CD4-positive, alpha-beta T cell treated with Interleukin-17A for 1 hour (primary cell): ENCODE measurements at places on chromosomes 4 and X.

GRCh38 chr4:33116871-33117270, 2396.7 kb downstream of the PCDH7 start:
- no peak for DNase-seq

- no peak for DNase-seq
Observed at GRCh38 chrX:30957753-30958152, 68.7 kb upstream of the TAB3 start.

DNA sequence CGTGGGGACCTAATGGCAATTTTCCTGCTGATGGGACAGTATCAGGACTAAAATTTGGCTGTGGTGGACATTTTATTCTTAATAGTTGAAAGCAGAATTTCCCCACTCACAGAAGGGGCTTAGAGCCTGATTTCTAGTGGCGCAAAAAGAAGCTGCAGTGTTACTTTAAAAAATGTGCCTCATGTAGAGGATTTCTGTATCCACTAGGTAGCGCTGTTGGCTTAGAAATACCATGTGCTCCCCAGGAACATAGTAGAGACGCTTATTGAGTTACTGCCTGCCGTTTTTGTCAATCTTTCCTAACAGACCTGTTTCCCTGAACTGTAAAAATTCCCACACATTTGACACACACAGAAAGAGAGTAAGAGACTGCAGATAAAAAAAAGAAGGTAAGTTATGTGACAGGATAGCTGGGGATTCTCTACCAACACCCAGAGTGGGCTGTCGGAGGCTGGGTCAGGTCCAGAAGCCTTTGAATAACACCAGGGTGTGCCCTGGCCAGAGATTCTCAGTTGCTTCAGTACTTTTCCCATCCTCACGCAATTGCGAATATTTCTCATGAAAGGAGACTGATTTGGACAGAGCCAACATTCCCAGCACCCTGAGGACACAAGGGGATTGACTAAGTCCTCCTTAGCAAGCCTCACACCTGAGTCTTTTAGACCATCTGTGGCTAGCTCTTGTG, 88.4 kb downstream of the ZXDA start:
- peak; percentile 67 for DNase-seq

DNA sequence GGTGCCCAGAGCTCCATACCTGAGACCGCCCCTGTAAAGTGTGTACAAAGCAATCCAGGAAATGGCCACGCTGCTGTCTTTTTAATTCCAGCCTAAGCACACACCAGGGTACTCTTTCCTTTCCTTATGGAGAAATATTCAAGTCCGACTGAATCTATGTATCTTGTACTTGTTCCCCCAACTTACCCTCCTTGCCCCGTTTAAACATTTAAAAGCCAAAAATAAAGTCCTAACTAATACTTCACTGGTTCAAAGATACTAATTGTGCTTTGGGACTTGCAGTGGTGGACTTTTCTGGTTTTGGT, 731 bp upstream of the AMMECR1 start:
- no peak for DNase-seq

DNA sequence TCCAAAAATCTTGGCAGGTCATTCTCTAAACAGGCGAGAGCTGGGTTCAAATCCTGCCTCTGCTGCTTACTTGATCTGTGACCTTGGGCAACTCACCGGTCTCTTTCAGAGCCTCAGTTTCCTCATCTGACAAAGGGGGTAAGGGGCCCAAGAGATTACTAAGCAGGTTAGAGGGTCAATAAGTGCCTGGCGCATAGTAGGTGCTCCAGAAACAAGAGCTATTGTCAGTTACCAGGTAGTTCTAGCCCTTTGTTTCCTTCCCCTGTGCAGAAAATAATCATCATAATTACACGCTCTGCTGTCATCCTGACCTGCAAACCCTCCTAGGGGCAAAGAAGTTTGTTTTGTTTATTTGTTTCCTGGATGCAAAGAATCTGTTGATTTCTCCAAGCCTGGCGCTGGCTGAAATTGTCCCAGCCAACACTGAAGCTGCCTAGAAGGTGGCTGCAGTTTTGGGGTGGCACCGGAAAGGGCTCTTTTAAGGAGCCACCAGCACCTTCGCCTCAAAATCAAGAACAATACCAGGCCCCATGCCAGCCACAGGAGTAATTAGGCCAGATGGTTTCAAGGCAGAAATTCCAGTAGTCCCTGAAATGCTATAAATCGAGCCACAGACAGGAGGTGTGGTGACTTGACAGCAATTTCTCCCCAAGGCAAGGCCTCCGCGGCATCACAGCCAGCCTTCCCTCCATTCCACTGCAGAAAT, 10.2 kb upstream of the KIAA0232 start:
- no peak for DNase-seq

DNA sequence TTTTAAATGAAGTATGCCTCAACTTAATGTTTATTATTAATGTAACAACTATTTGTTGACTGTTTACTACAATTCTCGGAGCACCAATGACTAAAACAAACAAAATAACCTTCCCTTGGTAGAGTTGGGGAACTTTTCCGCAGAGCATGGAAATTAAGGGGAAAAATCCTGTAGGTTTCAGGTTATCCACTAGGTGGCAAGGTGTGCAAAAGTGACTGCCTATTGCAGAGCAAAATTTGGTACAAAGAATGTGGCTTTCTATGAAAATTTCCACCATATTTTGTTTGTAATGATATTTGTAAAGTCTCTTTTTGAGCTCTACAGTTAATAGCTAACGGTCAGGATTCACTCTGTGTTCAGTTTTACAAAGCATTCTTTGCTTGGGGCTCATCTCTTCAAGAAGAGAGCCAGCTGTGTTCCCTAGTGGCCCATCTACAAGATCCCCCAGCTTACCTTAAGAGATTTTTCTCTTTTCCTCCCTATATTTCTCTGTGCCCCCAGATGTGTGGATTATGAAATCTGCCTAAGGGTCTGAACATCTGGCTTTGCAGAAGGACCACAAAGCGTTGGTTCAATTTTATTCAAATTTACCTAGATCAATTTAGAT, 61.1 kb downstream of the FBXO8 start:
- peak; percentile 39 for DNase-seq

DNA sequence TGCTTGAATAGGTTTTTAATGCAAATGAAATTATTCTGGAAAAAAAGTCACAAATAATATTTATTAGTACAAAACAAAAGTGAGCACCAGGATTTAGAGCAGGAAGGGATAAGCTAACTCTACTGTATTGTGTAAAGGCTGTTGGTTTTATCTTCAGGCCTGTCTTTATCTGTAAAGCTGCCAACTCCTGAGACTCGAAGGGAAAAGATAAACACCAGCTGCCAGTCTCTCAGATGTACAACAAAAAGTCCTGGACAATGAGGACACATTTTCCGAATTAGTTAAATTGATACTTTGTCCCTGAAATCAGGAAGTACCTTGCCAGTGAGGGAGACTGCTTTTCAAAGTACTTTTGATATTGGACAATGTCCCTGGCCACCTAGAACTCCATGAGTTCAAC, 8.8 kb downstream of the DDX60 start:
- DNase-seq, result no peak

DNA sequence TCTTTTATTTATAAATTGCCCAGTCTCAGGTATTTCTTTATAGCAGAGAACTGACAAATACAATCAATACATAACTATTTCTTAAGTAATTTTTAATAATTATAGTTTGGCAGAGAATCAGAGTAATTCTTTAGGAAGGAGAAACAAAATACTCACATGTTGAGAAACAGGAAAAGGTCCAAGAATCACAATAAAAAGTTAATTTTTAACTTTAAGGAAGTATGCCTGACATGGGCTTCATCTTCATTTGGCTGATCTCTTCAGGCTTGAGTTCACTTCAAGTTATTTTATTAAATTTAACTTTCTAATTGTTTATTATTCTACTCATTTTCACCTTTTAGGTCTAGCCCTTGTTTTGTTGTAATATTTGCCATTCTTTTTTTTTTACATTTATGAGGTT, 36.1 kb upstream of the RNF150 start:
- no peak for DNase-seq

DNA sequence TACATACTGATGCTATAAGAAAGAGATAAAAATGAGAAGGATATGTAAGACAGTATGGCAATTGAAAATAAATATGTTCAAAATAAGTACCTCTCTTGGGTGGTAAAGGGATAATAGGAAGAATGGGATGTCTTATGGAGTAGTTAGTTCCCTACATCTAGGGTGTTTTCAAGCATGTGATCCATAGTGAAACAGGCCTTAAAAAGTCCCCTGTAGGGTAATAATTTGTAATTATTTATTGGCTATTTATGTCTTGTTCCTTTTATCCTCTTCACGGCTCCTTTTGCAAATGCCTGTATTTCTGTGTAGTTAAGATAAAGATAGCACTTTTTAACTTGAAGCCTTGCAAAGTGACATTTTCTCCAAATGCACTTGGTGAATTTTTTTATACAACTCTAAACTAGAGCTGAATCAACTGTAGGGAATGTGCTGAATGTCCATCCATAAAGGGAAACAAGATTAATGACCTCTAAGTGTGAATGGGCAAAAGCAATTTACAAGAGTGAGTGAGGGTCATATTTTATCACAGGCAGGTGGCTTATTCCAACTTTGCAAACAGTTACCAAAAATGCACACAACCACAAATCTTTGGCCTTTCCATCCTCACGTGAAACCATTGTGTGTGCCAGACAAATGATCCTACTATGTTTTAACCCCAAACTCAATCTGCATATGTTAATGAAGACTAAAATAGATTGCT, 299.0 kb downstream of the KCNIP4 start:
- no peak for DNase-seq

DNA sequence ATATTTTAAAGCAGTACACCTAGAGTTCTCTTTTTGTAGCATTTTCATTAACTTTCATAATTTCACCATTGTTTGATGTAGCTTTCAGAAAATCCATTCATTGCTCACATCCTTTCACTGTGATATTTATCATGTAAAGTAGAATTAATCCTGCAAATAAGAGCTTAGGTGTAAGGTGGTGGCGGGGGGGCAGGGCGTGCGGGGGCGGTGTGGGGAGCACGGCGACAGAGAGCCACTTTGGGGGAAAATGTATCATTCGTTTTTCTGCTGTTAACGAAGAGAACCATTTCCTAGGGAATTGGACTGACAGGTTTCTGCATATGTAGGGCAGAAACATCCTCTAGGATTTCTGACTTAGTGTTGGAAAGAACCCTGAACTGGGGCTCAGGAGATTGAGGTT, 82.6 kb upstream of the BRS3 start:
- DNase-seq, result no peak

- DNase-seq, result no peak
Observed at GRCh38 chrX:50618788-50619558, 148.3 kb upstream of the DGKK start.

DNA sequence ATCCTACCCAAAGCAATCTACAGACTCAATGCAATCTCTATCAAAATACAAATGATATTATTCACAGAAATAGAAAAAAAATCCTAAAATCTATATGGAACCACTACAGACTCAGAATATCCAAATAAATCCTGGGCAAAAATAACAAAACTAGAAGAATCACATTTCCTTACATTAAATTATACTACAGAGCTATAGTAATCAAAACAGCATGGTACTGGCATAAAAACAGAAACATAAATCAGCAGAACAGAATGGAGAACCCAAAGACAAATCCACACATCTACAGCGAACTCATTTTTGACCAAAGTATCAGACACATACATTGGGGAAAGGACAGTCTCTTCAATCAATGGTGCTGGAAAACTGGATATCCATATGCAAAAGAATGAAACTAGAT, 304.1 kb upstream of the FGF13 start:
- DNase-seq, result no peak

GRCh38 chrX:105647749-105648148, 174.6 kb upstream of the NRK start:
- DNase-seq, result no peak

GRCh38 chr4:112061207-112061817, 83.9 kb upstream of the FAM241A start:
- DNase-seq, result no peak

DNA sequence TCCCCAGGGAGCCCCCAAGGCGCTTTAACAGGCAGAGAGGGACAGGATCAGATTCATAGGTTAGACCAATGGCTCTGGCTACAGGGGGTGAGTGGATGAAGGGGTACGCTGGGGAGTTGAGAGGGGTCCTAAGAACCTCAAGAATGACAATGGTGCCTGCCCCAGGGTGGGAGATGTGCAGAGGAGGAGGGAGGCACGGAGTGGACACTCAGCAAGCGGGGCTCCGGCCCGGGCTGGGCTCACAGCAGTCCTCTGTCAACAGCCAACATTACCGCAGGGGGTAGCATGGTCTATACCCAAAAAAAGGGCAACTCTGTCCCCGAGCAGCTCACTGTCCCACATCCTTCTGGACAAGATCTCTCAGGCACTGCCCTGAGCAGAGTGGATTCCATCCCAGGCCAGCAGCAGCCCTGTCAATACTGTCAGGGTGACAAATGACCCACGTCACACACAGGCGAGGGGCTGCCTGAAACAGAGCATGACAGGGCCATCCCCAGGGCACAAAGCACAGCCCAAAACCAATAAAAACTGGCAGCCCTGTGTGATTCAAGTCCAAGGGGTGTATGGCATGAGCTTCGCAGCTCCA, 47.7 kb upstream of the PPP2R2C start:
- DNase-seq, result no peak

DNA sequence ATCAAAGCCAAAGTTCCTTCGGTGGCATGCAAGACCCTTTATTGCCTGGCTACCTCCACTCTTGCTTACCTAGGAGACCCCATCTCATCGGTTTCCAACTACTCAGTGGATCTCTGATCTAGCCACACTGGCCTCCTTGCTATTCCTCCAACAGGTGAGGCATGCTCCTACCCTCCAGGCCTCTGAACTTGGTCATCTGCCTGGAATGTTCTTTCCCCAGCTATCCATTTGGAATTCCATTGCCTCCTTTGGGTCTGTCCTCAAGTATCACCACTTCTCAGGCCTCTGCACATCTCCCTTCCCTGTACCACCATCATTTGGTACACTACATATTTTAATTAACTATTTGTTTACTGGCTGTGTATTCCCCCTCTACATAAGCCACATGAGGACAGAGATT, 11.2 kb downstream of the LGI2 start:
- DNase-seq, result no peak

GRCh38 chrX:104877504-104877903, 311.5 kb downstream of the IL1RAPL2 start:
- DNase-seq, result no peak

- no peak for DNase-seq
Observed at GRCh38 chr4:144739511-144740033, 93.6 kb downstream of the HHIP start.

- no peak for DNase-seq
Observed at GRCh38 chrX:103372886-103373285, 3.5 kb upstream of the BEX3 start.

DNA sequence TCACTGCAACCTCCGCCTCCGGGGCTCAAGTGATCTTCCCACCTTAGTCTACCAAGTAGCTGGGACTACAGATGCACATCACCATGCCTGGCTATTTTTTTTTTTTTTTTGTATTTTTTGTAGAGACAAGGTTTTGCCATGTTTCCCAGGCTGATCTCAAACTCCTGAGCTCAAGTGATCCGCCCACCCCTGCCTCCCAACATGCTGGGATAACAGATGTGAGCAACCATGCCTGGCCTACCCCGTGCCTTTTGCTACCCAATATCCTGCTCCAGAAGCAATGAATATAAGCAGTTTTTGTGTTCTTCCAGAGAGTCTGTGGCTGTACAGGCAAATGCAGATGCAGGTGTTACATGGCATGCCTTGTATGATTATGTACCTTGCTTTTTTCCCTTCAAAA, 50.5 kb downstream of the TBC1D14 start:
- DNase-seq, result no peak

- no peak for DNase-seq
Observed at GRCh38 chr4:20078644-20079043, 173.1 kb upstream of the SLIT2 start.

GRCh38 chr4:108155373-108155772, 13.4 kb downstream of the LEF1 start:
- DNase-seq, result peak; percentile 32

- no peak for DNase-seq
Observed at GRCh38 chr4:129561886-129562671, 466.1 kb downstream of the C4orf33 start.
